ENCODE measurements at places on chromosomes 1 and 21.

DNA sequence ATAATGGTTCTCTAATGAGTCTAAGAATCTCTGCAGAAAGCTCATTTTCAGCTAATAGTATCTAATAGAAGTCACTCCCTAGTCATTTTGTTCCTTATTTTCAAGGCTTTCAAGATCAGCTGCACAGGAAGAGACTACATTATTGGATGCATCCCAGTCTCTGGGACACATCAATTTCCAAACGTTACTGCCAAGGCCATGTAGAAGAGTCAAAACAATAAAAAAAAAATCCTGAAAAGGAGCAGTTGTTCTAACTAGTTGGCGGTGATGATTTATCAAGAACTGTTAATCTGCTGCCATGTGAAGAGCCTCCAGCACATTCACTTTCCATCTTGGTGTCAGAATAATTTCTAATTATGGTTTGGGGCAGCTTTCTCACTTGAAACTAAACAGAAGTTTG, 5.7 kb downstream of the DDAH1 start:
- DNase-seq: no peak

DNA sequence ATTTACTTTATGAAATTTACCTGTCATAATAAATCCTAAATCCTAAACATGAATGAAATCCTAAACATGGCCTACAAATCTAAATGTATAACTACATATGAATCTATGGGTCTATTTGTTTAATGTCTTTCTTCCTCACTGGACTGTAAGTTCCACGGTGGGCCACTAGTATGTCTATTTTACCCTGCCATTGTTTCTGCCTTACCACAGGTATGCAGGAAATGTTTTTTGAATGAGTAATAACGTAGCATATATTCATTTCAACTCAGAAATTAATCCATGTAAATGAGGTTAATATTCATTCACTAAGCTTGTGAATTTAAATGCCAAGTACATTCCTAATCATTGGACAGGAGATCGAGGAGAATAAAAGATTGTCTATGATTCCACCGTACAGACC, 35.3 kb downstream of the B3GALNT2 start:
- DNase-seq: peak; percentile 75

- DNase-seq: no peak
Measured at GRCh38 chr1:34715139-34715538, 39.7 kb upstream of the GJB5 start.

GRCh38 chr21:38824124-38824822, 18.5 kb downstream of the ETS2 start:
- peak; percentile 52 for DNase-seq

DNA sequence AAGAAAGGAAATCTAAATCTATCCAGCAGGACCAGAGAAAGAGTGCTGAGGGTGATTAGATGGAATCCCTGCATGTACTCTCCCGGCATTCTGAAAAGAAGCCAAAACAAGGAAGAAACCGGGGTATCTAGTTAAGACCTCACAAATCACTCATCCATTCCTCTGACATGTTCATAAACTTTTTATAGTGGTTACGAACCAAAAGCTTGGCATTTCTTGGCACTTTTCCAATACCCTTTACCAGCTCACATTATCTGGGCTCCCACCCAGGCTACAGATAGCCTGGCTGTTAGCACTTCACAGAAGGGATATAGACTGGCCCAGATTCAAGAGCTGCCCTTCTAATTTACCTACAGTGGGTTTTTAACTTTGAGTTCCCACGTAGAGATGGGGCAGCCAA, 1.8 kb upstream of the C1orf74 start:
- DNase-seq: no peak

DNA sequence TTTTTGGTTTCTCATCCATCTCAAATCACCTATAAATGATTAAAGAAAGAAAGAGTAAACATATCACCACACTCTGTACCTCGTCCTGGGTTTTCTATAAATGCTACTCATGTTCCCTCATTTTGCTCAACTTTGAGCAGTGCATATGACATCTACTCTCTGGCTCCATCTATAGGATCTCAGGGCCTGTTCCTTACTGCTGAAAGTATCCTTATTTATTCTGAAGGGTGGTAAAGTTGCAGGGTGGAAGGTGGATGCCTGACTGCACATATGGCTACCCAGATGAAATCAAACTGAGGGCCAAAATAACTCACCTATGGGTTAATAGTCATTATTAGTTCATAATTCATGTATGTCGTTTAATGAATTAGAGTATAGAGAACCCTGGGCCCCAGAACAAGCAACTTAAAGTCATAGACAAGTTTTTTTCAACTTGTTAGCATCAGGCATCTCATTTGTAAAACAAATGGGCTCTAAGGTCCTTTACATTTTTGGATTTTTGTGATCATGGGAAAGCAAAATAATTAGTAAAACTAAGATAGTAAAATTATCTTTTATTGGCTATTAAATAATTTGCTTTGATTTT, 46.5 kb downstream of the NCF2 start:
- DNase-seq: peak; percentile 60

DNA sequence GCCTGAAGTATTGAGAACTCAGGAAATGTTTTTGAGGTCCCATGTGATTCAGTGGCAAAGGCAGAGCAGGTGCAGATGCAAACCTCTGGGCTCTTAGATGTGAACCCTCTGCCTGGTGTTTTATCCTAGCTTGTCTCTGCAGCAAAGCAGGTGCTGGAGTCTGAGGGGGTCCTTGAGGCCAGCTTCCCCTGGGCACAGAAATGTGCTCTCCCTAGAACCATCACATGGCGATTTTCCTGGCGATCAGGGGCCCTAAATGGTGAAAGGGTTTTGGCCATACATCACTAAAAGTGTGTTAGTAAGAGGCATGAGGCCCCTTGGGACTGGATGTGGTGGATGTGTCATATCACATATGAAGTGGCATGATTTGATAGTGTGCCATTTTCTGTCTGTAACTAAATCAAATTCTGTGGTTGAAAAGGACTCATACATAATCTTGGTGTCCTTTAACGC, 144.8 kb downstream of the ST6GALNAC3 start:
- DNase-seq: peak; percentile 58

DNA sequence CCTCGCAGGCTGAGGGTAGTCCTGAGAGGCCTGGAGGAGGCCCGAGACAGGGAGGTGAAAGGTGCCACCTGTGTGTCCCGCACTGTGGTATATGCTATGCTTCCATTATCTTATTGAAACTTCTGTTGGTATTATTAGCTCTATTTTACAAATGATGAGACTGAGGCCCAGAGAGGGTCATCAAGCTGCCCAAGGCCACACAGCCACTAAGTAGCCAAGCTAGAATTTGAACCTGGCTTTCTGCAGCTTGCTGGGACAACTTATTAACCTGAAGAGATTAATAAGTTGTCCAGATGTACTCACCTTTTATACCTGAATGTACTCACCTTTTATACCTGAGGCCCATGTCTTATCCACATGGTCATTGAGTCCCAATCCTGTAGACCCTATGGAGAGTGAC, 83.0 kb downstream of the EPHB2 start:
- DNase-seq: no peak

DNA sequence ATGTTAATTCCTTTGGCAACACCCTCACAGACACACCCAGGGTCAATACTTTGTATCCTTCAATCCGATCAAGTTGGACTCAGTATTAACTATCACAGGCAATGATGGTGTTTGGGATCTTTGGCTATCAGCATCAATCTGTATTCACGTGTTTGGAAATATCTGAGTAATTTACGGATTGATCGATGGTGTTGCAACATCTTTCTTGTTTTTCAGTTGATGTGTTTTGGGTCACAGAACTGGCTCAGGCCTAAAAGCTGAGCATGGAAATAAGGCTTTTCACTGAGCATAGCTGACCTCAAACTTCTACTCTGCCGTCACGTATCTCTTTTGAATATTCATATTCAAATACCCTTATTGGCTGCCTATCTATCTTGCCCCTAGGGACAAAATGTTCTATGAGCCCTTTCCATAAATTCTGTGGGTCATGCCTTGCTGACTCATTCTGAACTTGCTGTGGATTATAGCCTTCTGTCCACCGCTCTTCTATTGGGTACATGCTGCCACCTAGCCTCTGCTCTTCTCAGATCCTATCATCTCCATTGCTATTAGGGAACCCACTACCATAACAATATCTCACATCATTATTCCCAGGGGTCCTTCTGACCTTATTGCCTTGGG, 156.0 kb downstream of the PDE4B start:
- peak; percentile 28 for DNase-seq

All from fibroblast of skin of right biceps (primary cell).